Activated T-helper 2 cell treated with anti-CD3 and anti-CD28 coated beads, Interferon-gamma antibody, Interleukin-2, Interleukin-4, amounts not matched to agents 10 μg/mL and 5 μg/mL and 100 μg/mL, durations not matched to agents 14 hours and 24 hours and 36 hours (primary cell): ENCODE measurements at places on chromosomes 11 and 22. TPM values are rescaled to one million over a fixed set of nuclear protein-coding genes. Genes with fewer than 3 reads are reported as not detected.

- peaks cover 33% of the 10 kb centered on the region for H3K36me3 ChIP-seq
- no peaks in the 10 kb centered on the region for H3K27me3 ChIP-seq
- no peak overlapping the region for H3K4me3 ChIP-seq
- H3K27ac ChIP-seq = peak overlapping the region; percentile 34
- DNase-seq = no peak
- peaks cover 30% of the 10 kb centered on the region for H3K4me1 ChIP-seq
Measured at GRCh38 chr22:46769191-46769675, 6.8 kb downstream of the TBC1D22A start.

DNA sequence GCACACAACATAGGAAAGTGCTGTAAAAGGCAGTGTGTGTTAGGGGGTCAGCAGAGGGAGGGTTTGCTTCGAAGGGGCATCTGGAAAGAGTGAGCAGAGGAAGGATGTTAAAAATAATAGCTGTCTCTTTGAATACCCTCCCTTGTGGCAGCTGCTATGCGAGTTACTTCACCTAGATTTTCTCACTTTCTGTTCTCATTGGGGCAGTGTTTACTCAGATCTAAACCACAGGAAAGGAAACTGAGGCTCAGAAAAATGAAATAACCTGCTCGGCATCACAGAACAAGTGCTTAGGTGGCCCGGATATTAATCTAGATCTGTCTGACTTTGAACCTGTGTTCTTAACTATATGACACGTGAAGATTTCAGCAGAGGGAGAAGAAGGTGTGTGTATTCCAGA, 125.3 kb downstream of the C11orf91 start:
- H3K36me3 ChIP-seq = no peaks in the 10 kb centered on the region
- H3K27ac ChIP-seq = no peak overlapping the region
- no peaks in the 10 kb centered on the region for H3K27me3 ChIP-seq

RHOG gene
- total RNA-seq = 174 and 177 TPM in 2 replicates

DNA sequence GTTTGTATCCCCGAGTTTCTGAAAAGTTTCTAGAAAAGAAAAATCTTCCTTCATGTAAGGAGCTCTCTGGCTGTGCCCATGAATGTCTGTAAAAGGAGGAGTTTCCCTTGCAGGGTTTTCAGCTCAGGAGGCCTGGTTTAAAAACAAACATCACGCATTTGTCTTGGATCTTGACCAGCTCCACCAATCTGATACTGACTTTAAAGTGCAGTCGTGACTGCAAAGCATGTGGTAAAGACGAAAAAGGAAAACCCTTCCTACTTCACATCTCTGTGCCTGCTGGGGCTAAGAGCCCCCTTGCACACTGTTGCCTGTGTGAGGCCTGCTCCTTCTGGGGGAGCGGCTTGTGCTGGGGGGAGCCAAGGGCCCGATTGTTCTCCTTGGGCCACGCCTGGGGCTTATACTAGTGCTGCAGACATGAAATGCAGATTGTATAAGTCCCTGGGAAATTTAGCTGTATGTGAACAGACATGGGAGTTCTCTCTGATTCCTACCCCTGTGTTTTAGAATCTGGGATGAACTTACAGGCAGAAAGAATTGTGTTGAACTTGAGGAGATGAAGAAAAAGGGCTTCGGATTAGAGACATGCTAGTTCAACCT, 62.1 kb downstream of the ADAMTS15 start:
- no peaks in the 10 kb centered on the region for H3K36me3 ChIP-seq
- no peak overlapping the region for H3K27ac ChIP-seq
- H3K4me3 ChIP-seq = no peak overlapping the region
- H3K4me1 ChIP-seq = no peaks in the 10 kb centered on the region
- peaks cover under 1% of the 10 kb centered on the region for H3K27me3 ChIP-seq

- H3K4me1 ChIP-seq = peaks cover 21% of the 10 kb centered on the region
- no peak overlapping the region for H3K4me3 ChIP-seq
- H3K36me3 ChIP-seq = no peaks in the 10 kb centered on the region
- no peak for DNase-seq
- H3K27ac ChIP-seq = peak overlapping the region; percentile 58
Measured at GRCh38 chr11:10725114-10725906, 25.7 kb upstream of the CTR9 start.

OR51B2 gene
- total RNA-seq = not detected in 2 replicates

OR4X2 gene
- not detected in 2 replicates for total RNA-seq

DNA sequence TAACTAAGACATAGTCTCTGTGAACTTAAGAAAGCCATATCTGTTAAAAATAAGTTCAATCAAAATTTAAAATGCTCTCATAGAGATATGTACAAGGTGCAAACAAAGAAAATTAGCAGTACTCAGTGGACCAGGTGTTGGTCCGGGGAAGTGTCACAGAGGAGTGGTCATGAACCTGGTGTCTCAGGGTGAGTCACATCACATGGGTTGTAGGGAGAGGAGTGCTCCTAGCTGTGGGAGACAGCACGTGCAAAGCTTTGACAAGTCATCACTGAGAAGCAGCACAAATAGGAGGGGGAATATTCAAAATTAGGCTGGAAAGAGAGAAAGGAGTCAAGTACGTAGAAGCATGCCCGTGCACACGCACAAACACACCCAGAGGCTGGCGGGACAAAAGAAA, 438.1 kb downstream of the NTM start:
- no peak for DNase-seq
- no peaks in the 10 kb centered on the region for H3K36me3 ChIP-seq
- no peak overlapping the region for H3K27ac ChIP-seq

PGA5 gene
- total RNA-seq = not detected in 2 replicates

OR8G1 gene
- total RNA-seq = not detected in 2 replicates

TMEM109 gene
- 112 and 120 TPM in 2 replicates for total RNA-seq

SAA2 gene
- not detected in 2 replicates for total RNA-seq

GRCh38 chr11:122170815-122171475, 54.9 kb upstream of the BLID start:
- peaks cover 5% of the 10 kb centered on the region for H3K4me1 ChIP-seq
- no peak overlapping the region for H3K4me3 ChIP-seq
- H3K27me3 ChIP-seq = no peaks in the 10 kb centered on the region
- H3K27ac ChIP-seq = no peak overlapping the region
- DNase-seq = no peak

GRCh38 chr22:32986766-32987040, 71.5 kb downstream of the SYN3 start:
- no peak overlapping the region for H3K4me3 ChIP-seq
- H3K27me3 ChIP-seq = no peaks in the 10 kb centered on the region
- H3K4me1 ChIP-seq = no peaks in the 10 kb centered on the region
- no peaks in the 10 kb centered on the region for H3K36me3 ChIP-seq

- no peak overlapping the region for H3K4me3 ChIP-seq
- peaks cover 26% of the 10 kb centered on the region for H3K4me1 ChIP-seq
- DNase-seq = no peak
- peaks cover 65% of the 10 kb centered on the region for H3K36me3 ChIP-seq
- no peak overlapping the region for H3K27ac ChIP-seq
Measured at GRCh38 chr11:121488641-121489040, 35.9 kb upstream of the SORL1-AS1 start.

RAB39A gene
- not detected in 2 replicates for total RNA-seq

GRCh38 chr22:36463783-36464184, 17.7 kb downstream of the TXN2 start:
- DNase-seq = no peak
- no peak overlapping the region for H3K27ac ChIP-seq
- peaks cover 10% of the 10 kb centered on the region for H3K36me3 ChIP-seq
- no peaks in the 10 kb centered on the region for H3K27me3 ChIP-seq
- H3K4me1 ChIP-seq = peaks cover 16% of the 10 kb centered on the region

DNA sequence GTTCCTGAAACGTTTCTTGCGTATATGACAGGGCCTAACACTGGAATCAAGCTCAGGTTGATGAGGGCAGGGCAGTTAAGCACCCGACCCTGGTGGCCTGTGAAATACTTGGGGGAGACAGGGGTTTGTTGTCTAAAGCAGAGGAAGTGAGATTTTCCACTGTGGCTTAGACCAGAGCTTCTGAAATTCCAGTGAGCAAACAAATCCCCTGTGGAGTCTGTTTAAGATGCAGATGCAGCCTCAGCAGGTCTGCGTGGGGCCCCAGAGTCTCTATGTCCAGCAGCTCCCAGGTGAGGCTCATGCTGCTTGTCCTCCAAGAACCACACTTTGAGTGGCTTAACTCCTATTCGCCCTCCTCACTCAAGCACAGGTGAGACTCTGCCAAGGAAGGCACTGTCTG, 39.1 kb upstream of the PRAME start:
- H3K36me3 ChIP-seq = no peaks in the 10 kb centered on the region
- DNase-seq = no peak

DNA sequence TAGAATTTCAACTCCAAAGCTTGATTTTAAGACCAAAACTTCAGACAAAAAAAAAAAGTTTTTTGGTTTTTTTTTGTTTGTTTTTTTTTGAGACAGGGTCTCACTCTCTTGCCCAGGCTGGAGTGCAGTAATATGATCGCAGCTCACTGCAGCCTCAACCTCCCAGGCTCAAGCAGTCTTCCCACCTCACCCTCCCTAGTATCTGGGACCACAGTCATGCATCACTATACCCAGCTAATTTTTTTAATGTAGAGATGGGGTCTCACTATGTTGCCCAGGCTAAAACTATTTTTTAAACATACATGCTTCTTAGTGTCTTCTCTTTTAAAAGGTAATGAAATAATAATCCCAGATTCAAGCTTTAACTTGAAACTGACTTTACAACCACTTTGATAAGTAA, 35.4 kb upstream of the GRK2 start:
- no peaks in the 10 kb centered on the region for H3K27me3 ChIP-seq
- peaks cover 60% of the 10 kb centered on the region for H3K36me3 ChIP-seq
- no peak overlapping the region for H3K4me3 ChIP-seq
- no peak for DNase-seq

DNA sequence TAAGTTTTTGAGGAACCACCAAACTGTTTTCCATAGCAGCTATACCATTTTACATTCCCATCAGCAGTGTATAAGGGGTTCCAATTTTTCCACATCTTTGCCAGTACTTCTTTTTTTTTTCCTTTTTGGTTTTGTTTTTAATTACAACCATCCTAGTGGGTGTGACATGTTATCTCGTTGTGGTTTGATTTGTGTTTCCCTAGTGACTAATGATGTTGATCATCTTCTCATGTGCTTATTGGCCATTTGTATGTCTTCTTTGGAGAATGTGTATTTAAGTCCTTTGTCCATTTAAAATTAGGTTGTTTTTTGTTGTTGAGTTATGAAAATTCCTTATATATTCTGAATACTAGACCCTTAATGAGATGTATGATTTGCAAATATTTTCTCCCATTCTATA, 59.3 kb downstream of the STIM1 start:
- H3K4me1 ChIP-seq = peaks cover 52% of the 10 kb centered on the region
- DNase-seq = no peak
- H3K27ac ChIP-seq = no peak overlapping the region
- H3K27me3 ChIP-seq = no peaks in the 10 kb centered on the region

DNA sequence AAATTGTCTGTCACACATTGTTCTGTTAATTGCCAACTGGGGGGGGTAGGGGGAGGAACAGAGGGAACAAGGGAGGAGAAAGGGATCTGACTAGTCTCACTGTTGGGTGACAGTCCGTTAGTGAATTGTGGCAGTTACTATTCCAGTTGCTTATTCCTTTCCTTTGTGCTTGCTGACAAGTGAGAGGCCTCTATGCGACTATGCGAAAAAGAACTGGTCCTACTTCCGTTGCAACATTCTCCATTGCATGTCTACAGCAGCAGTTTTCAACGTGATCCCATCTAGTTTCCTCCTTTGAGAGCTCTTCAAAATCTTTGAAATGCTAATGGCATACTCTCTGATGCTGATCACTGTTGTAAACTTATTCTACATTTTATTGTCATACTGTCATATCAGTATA, 672.2 kb downstream of the LRRC4C start:
- no peaks in the 10 kb centered on the region for H3K36me3 ChIP-seq
- DNase-seq = no peak

GRCh38 chr22:45991098-45991497, 14.1 kb upstream of the WNT7B start:
- no peak overlapping the region for H3K27ac ChIP-seq
- no peaks in the 10 kb centered on the region for H3K36me3 ChIP-seq
- no peaks in the 10 kb centered on the region for H3K4me1 ChIP-seq
- DNase-seq = no peak
- peaks cover 3% of the 10 kb centered on the region for H3K27me3 ChIP-seq

DNA sequence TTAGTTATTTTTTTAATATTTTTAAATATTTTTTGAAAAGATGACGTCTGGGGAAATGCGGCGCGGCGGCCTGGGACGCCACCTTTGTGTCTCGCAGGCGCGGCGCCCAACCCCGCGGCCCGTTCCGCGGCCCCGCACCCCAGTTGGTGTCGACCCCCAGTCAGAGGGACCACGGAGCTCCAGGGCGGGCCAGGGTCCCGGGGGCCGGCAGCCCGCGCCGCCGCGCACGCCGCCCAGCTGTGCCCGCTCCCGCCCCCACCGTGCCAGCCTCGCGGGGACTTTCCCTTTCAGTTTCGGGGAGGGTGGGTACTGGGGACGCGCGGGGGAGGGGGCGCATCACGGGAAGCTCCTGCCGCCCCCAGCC, 1.6 kb downstream of the CCND1 start:
- H3K4me3 ChIP-seq = no peak overlapping the region
- peak; percentile 16 for DNase-seq
- peaks cover 32% of the 10 kb centered on the region for H3K27me3 ChIP-seq
- H3K4me1 ChIP-seq = peaks cover 3% of the 10 kb centered on the region
- H3K36me3 ChIP-seq = no peaks in the 10 kb centered on the region

TRIM77 gene
- not detected in 2 replicates for total RNA-seq

NXPE4 gene
- not detected in 2 replicates for total RNA-seq

GRCh38 chr11:76723142-76723541, 52.6 kb upstream of the LRRC32 start:
- H3K4me1 ChIP-seq = peaks cover 8% of the 10 kb centered on the region
- peaks cover 34% of the 10 kb centered on the region for H3K27me3 ChIP-seq
- H3K4me3 ChIP-seq = no peak overlapping the region
- H3K27ac ChIP-seq = no peak overlapping the region
- H3K36me3 ChIP-seq = no peaks in the 10 kb centered on the region
- no peak for DNase-seq

GRCh38 chr11:61999141-61999975, 31.9 kb upstream of the FTH1 start:
- H3K27me3 ChIP-seq = no peaks in the 10 kb centered on the region
- peaks cover 7% of the 10 kb centered on the region for H3K36me3 ChIP-seq
- no peak overlapping the region for H3K27ac ChIP-seq
- DNase-seq = no peak
- H3K4me3 ChIP-seq = no peak overlapping the region
- no peaks in the 10 kb centered on the region for H3K4me1 ChIP-seq

GRCh38 chr11:17719028-17719937, at the start of gene MYOD1:
Gene MYOD1 (plus strand): TSS chr11:17719571. CDS start chr11:17719783, 212 bp downstream.
- no peak within 1 kb of the TSS for H3K27ac ChIP-seq
- H3K36me3 ChIP-seq = no peaks in the 10 kb centered on the region
- H3K4me1 ChIP-seq = no peaks in the 10 kb centered on the region

DNA sequence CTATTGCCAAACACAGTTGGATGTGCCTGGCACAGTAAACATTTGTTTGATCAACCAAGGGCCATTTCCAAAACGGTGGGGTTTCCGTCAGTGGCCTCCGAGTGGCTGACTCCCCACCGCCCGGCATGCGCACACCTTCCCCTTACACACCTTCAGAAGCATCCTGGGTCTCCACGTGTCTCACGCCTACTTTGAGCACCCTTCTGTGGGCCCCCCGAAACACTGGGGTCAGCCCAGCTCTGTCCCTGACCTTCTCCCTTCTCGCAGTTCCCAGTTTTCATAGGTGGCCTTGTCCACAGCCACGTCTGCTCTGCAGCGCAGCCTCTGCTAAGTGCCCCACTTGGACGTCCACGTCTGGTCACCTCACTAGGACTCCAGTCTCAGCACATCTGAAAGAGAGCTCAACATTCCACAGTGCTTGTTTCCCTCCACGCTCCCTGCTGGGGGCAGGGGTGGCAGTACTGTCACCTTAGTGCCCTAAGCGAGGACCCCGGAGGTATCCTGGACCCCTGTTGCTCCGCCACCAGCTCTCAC, 13.2 kb upstream of the SHANK2 start:
- no peak overlapping the region for H3K4me3 ChIP-seq
- H3K4me1 ChIP-seq = no peaks in the 10 kb centered on the region
- H3K27me3 ChIP-seq = no peaks in the 10 kb centered on the region
